Activated CD8-positive, alpha-beta memory T cell treated with anti-CD3 and anti-CD28 coated beads, Interleukin-2, amount 10 ng/mL, durations not matched to agents 7 days and 5 days (primary cell): ENCODE measurements at places on chromosomes 1 and 21. TPM values are rescaled to one million over a fixed set of nuclear protein-coding genes. Genes with fewer than 3 reads are reported as not detected.

DNA sequence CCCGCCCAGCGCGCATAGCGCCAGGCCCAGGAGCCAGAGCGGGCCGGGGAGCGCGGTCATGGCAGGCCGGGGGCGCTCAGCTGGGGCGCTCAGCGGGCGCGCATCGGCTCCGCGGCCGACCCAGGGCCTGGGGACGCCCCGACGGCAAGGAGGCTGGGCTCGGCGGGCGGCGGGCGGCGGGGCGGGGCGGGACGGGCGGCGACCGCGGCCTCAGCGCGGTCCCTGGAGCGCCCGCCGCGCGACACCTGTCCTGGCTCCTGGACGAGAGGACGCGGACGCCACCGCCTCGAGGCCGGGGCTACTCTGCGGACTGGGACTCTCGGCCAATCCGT is 273 bp downstream of the BMP8B start:
- DNase-seq: no peak

Gene KRTCAP2
- 177 TPM for total RNA-seq

GRCh38 chr21:15221799-15222386 is 157.1 kb upstream of the NRIP1 start:
- no peak for DNase-seq

GRCh38 chr21:30206551-30207251 is 9.2 kb downstream of the CLDN8 start:
- no peak for DNase-seq

DNA sequence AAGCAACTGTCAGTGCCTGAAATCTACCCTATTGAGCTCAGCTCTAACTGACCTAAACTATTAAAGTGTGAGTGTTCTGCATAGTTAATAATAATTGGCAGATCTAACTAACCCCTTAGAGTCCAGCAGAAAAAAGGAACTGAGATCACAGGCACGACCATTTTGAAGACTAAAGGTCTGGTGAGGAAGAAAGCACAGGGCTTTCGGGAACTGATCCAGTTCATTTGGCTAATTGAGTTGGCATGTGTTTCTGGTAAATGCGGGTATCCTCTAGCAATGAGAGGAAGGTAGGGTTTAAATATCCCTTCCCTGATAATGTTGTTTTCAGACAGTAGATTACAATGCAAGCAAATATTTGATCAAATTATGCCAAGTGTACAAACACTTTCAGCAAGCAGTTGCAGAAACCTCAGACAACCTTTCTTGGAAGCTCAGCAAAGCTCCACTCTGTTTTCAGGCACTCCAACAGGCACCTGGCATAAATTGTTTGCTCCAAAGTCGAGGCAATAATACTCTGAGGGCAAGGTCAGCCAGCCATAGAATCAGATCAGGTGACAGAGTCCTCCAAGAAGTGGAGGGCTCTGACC is 100.8 kb downstream of the KCNK1 start:
- no peak for DNase-seq

DNA sequence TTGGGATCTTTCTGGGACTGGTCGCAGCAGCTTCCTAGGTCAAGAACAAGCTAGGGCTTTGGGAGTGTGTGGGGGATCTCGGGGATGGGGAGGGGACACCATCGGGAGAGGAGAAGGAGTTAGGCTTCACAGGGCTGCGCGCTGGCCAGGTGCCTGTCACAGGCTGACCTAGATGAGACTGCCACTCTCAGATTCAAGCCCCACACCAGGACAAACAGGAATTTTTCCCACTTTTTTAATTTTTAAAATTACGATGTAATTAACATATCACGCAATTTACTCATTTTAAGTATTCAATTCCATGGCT is 180.6 kb downstream of the CAMTA1 start:
- DNase-seq: no peak

DNA sequence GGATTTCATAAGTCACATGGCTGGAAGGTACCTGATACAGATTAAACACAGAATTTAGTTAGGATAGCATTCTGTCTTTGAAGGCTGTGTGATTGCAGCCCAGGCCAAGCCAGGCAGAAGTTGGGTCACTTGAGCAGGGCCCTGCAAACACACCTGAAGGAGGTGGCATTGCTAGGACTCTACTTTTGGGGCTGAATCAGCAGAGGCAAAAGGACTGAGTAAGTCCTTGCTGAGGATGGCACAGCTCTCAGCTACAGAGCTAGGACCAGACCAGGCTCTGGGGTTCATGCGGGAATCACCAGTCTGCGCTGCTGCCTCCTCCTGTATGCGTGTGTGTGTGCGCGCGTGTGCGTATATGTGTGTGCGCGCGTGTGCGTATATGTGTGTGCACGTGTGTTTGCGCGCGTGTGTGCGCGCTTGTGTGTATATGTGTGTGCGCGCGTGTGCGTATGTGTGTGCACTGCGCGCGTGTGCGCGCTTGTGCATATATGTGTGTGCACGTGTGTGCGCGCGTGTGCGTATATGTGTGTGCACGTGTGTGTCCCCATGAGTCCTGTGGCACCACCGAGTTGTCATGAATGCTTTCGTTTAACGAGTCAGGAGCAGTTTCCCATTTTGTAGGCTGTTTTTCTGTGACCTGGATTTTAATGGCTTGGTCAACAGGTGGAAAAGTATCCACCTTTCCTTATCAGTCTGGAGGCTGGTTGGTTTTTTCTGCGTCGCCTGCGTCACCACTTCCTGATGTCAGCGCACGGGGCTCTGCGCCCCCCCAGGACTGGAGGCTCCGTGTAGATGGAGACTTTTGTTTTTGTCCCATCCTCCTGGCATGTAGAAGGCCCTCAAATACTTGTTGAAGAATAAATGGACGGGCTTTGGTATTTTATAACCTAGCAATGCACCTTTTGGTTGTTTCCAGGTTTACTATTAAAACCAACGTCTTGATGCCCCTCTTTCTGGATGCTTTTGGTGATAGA is 34.7 kb downstream of the ADARB1 start:
- DNase-seq: no peak

- DNase-seq: no peak
These were observed 208.9 kb upstream of the C1orf174 start for GRCh38 chr1:4108758-4109627.

Gene HMCN1
- total RNA-seq: 0.28 TPM

DNA sequence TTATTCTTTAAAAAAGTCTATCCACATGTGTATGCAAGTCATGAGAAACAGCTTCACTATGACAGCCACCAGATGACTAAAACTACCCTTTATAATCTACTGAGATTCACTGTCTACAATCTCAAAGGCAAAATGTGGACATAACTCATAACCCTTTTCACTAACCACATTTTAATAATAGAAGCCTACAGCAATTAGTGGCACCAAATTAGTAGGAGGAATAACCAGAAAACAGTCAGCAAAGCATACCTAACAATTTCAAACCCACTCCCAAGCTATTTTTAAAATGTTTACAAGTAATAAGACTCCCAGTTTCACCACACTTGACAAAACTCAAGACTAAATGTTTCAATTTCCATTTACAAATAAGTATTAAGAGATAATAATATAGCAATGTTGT is 442.9 kb downstream of the PTPRC start:
- DNase-seq: no peak

Gene RAB7B
- total RNA-seq: not detected

DNA sequence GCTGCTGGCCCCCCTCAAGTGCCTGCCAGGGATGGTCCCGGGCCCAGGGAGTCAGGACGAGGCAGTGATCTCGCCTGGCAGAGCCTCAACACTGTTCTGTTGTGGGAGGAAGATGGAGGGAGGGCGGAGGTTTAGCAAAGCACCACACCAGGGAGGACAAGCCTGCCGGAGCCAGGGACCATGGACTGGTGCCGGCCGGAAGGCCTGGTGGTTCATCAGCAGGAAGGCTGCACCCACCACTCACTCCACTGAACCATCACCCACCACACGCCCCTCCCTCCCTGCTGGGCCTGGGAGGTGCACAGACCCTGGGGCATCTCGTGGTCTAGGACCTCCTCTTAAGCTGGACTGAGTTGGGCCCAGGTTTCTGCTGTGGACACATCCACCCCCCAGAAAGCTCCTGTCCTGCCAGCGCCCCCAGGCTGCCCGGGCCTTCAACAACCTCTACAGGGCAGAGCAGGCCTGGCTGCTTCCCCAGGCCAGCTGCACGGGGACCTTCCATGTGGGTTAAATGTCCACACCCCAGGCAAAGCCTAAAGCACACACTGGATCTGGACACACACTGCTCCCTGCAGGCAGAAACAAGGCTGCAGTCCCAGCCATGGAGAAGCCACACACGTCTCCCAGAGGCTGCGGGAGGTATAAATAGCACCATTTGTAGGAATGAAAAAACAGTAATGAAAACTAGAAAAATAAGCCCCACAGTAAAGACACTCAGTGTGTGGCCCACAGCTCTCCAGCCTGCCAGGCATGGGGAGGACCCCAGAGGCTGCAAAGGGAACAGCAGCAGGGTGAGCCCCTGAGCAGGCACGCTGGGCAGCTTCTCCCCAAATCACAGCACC is 10.4 kb upstream of the TMEM240 start:
- no peak for DNase-seq

DNA sequence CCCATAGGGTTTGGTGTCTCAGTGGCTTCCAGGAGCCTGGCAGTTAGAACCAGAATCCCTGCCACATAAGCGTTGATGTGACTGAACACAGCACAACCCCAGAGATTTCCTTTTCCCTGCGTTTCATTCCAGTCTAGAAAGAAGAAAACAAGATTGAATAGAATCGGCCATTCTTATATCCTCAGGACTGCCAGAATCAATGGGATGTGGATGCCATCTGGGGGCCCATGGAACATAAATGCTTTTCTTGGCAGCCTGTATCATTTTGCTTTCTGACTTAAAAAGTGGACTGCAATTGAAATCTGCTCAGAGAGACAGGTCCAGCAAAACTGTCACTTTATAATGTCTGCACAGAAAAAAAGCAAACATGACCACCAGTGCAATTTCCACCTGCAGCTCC is 80.3 kb downstream of the DISC1 start:
- DNase-seq: no peak

DNA sequence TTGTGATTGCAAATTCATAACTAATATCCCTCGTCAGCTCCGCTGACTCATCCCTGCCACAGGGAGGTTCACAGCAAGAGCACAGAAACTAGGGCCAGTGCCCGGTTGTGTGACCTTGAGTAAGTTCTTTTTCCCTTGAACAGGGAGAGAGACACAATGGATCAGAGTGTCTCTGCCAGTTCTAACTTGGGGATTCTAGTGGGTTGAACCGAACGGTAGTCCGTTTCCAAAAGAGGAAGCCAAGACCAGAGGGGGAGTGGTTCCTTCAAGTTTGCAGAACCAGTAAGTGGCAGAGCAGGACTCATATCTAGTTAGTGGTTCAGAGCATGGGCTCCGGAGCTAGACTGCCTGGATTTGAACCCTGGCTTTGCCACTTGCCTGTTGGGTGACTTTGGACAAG is 4.9 kb upstream of the SHISA4 start:
- no peak for DNase-seq

DNA sequence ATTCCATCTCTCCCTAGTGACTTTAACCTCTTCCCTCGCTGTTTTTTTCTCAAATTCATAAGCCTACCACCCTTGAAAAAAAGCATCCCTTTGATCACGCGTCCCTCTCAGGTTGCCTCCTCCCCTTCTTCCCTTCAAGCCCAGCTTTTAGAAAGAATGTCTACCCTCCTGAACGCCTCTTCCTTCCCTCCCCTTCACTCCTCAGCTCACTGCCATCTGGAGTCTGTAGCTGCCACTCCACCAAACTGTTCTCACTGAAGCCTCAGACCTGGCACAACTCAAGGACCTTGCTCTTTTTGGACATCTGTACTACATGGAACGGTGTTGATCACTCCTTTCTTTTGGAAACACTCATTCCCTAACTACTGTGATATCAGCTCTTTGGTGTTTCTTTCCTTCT is 80.6 kb downstream of the SLC25A24 start:
- DNase-seq: no peak

Gene RAD54L
- total RNA-seq: 57.2 TPM

DNA sequence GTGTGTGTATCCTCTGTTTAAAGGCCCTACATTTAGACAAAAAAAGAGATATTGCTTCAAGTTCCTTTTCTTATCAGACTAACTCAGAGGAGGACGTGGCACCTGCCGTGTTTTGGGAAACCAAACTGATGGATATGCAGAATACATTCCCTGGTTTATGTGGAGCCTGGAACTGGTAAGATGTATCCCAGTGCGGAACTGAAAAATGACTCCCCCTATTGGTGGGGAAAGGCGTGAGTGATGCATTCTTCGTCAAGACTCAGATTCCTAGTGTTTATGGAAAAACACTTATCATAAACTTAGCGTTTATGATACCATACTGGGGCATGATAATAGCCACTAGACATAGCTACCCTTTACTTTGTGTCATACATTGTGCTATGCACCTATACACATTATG is 154.2 kb downstream of the ZNF326 start:
- no peak for DNase-seq

- DNase-seq: no peak
These were observed 63.9 kb downstream of the FMN2 start for GRCh38 chr1:240155605-240156004.

DNA sequence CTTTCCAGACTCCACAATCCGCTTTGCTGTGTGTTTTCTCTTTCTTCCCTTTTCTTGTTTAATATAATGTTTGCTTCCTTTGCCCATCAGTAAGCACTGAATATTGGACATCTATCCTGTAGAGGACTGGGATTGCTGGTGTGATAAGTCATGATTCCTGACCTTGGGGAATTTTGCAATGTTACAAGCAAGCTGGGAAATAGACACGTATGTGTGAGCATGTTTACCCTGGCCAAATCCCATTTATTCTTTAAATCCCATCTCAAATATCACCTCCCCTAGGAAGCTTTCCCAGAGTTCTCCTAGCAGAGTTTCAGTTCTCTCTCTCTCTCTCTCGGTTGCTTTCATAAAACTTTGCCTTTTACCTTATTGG is 155.3 kb downstream of the ROR1 start:
- no peak for DNase-seq

DNA sequence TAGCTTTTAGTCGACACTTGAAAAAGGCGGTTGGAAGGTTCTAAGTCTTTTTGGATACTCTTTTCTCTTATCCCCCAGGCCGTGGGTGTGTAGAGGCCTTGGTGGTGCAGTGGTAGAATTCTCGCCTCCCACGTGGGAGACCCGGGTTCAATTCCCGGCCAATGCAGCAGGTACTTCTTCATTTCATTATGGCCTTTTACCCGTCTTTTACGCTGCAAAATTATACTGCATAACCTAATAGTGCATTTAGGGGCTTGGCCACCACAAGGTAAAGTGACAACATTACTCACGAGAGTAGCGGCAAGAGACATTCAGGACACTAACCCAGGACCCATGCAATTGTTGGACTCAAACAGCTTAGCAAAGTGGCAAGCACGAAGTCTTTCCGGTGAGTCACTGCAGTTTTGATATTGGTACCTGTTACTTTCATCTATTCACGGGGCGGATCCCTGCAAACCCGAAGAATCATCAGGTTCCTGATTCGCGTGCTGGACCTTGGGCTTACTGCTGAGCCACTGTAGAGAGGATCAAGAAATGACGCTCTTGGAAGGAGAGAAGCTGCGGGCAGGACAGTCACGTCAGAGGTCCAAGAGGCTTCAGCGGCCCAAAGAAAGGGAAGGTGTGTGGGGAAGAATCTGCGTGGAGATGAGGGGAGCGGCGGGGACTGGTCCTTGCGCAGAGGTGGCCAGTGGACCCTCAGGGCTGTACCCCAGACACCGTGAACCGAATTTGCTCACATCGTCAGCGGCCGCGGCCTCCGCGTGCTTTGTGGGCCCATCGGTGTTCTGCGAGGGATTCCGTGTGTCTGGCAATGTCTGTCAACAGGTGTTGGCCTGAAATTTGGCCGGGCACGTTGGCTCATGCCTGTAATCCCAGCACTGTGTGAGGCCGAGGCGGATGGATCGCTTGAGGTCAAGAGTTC is 12.9 kb upstream of the RNU1-4 start:
- peak; percentile 91 for DNase-seq
